ENCODE measurements at places on chromosomes 3 and 15.

GRCh38 chr15:48028712-48029111 lies 92.1 kb upstream of the SLC24A5 start:
- DNase-seq, result no peak

DNA sequence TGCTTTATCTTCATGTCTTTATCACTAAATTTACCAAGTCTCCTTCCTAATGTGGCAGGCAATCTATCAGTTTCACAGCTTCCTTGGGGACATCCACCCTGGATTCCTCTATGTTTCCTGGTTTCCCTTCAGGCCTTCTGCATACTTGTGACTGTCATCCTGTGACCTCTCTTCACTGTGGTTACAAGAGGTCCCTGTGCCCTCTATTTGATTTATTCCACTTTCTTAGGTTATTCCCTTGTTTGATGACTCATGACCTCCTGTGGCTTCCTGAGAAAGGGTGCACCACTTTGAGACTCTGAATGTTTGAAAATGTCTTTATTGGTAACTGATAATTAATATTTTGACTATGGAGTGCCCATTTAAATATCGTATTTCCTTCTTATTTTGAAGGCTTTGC lies 60.5 kb upstream of the KY start:
- DNase-seq, result no peak

GRCh38 chr3:172449466-172450149 lies 1.4 kb upstream of the GHSR start:
- DNase-seq, result no peak

GRCh38 chr3:170563712-170564423 lies 22.0 kb downstream of the SLC7A14 start:
- DNase-seq, result no peak

GRCh38 chr15:40265355-40265754 lies 17.5 kb downstream of the ANKRD63 start:
- DNase-seq, result no peak

DNA sequence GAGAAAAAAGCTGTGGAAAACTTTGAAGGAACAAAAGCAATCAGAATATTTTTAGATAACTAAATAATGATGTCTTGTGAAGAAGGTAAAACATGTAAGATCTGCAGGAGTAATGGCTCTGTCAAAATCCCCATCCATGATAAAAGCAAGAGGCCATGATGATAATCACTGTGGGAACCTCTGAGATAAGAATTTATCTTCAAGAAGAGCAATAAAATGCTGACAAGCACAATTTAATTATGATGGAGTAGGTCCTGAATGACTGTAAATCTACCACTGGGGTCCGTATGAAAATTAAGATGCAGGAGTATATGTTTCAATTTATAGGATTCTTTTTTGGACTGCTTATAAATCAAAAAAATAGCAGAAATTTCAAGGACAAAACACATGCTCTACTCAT lies 68.3 kb upstream of the CHMP2B start:
- no peak for DNase-seq

DNA sequence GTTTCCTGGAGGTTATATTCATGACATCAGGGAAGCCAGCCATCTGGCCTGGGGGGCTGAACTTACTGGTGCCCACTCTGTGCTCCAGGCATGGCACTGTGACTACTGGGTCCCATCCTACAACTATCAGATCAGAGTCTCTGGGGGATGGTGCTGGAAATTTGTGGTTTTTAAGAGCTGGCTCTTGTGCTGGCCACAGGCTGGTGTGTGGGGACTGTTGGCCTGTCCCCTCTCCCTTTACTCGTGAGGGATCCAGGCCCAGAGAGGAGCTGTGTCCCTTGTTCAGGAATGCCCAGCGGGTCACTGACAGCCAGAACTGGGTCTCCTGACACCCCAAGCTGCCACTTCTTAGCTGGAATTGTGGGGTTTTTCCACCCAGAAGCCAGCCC lies 44.5 kb upstream of the SEC22A start:
- DNase-seq, result no peak

- no peak for DNase-seq
Measured at GRCh38 chr15:79849789-79850188, 47.0 kb downstream of the MTHFS start.

DNA sequence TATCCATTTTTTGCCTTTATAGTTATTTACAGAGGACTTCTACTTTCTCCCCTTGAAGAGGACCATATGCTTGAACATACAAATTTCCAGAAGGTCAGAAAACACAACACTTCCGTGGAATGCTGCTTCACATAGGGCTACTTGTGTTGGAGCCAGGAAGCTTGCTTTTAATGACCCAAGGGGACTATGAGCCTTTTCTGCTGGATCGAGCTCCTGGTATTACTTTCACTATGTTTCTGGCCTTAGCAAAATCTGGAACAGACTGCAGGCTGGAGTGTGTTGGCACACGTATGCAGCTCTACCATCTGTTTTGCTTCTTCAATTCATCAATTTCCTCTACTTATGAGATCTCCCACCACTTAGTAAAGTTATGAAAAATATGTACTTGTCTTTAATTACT lies 69.3 kb upstream of the CBLB start:
- no peak for DNase-seq

- DNase-seq, result no peak
Measured at GRCh38 chr15:49848282-49848724, 227.5 kb downstream of the DTWD1 start.

DNA sequence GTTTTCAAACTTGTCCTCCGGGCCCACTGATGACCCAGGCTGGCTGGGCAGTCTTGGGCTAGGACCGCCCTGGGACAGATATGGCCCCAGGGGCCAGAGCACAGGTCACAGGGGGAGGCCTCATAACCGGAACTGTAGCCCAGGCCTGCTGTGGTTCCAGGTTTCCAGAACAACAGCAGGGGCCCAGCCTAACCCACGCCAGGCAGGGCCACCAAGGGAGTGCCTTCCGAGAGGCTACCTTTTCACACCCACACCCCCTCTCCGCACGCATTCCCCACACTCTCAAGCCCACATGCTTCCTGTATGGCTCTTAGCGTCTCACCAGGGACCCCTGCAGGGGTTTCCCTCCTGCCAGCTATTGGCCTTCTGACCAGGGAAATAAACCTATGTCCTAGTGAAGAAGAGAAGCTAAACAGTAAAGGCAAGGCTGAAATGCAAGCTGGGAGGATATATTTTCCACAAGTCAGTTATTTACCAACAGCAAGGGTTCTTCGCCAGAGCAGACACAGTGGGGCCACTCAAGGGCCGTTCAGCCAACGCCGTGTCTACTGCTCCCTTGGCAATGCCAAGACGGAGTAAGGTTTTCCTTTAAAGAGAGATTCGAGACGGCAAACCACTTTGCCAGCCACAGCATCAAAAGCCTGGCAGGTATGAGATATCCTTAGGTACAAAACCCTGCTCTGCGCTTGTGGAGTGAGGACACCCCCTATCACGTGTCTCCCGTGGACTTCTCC lies 135.1 kb downstream of the ATP10A start:
- DNase-seq, result no peak

- DNase-seq, result no peak
Measured at GRCh38 chr3:67489816-67490215, 164.6 kb downstream of the SUCLG2 start.

DNA sequence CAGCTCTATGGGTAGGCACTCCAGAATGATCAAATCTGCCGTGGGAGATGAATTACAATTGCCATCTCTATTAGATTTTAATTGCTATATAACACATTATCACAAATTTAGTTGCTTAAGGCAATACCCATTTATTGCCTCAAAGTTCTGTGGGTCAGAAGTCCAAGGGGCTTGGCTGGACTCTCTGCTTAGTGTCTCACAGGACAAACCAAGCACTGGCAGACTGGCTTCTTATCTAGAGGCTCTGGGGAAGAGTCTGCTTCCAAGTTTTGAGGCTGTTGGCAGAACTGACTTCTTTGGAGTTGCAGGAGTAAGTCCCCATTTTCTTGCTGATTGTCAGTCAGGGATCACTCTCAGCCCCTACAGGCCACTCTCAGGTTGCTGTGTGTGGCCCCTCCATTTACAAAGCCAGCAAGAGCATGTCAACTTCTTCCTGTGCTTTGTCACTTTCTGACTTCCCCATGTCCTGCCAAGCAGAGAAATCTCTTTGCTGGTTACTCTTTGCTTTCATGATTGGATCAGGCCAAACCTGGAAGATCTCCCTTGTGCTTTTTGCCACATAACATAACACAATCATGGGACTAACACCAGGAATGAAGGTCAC lies 93.5 kb upstream of the PRICKLE2 start:
- DNase-seq, result no peak

DNA sequence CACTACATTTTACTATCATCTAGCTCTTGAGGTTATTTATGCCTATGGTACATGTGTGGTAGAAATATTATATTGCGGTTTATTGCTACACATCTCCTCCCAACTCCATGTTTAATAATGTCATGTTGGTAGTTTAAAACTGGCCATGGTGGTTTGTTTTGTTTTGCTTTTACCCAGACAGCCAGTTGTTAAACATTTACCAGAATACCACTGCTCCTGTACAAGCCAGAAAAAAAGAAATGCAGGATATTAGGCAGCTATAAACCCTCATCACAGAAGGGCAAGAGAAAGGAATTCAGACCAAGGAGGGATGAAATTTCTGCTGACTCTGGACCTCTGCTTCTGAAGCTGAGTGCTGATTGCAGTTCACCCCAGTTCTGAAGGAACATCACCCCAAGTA lies 451.8 kb upstream of the IL12A start:
- no peak for DNase-seq

DNA sequence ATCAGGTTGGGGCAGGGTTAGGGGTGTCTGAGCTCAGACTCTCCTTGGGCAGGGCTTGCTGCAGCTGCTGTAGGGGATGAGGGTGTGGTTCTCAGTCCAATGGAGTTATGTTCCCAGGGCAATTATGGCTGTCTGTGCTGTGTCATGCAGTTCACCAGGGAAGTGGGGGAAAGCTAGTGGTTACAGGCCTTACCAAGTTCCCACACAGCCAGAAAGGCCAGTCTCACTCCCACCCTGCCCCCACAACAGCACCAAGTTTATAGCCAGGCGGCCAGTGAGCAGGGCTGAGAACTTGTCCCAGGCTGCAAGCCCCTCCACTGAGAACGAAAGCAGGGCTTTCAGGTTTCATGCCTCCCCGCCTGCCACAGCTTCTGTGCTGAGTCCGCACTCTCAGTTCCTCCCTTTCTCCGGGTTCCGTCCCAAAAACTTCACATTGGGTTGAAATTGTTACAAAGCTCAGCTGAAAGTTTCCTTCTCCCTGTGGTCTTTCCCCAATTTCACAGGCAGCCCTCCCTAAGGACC lies 19.6 kb upstream of the CPOX start:
- DNase-seq, result no peak

DNA sequence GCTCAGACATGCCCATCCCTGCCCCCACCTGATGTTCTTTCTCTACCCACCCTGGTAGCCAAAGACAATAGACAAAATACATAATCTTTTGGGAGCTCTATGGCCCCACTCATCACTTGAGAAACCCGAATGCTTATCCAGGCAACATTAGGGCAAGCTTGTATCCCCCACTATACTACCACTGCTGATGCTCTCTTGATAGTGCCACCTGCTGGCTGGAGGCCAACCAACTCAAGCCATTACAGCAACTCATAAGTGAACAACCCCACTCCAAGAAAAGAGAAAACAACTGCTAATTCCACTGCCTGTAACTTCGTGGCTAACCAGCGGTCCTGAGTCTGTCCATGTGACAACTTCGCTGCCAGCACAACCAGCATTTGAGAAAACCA lies 342.5 kb upstream of the TGFBR2 start:
- DNase-seq, result no peak

GRCh38 chr3:129505341-129505740 lies 23.1 kb upstream of the RHO start:
- no peak for DNase-seq

- no peak for DNase-seq
Measured at GRCh38 chr15:75809986-75810750, 33.1 kb upstream of the UBE2Q2 start.

DNA sequence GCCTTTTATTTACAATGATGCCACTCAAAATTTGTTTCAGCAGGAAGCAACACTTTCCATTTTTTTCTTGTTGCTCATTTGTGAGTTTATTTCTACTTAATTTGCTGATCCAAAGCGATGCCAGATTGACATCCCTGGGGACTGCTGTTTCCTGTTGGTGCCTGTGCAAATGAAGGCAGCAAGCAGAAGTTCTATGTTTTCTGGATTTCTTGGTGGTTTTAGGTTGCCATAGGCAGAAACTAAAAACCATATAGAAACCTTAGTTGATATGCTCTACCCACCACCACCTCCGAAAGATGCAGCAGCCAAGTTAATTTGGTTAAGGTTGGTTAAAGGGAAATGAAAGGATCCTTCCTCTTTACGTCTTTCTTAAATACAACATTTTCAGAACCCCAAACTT lies 356.2 kb downstream of the RBMS3 start:
- DNase-seq, result no peak

DNA sequence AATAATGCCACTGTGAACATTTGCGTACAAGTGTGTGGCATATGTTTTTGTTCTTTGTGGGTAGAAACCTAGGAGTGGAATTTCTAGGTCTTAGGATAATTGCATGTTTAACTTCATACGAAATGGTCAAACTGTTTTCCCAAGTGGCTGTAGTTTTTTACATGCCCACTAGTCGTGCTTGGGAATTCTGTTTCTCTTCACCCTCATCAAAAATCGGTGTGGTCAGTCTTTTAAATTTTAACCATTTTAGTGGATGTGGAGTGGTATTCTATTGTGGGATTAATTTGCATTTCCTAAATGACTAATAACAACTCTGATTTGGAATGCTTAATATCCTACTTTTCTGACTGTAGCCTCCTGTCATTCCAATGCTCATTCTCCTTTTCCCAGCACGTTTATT lies 27.6 kb downstream of the ZFAND6 start:
- DNase-seq, result no peak

DNA sequence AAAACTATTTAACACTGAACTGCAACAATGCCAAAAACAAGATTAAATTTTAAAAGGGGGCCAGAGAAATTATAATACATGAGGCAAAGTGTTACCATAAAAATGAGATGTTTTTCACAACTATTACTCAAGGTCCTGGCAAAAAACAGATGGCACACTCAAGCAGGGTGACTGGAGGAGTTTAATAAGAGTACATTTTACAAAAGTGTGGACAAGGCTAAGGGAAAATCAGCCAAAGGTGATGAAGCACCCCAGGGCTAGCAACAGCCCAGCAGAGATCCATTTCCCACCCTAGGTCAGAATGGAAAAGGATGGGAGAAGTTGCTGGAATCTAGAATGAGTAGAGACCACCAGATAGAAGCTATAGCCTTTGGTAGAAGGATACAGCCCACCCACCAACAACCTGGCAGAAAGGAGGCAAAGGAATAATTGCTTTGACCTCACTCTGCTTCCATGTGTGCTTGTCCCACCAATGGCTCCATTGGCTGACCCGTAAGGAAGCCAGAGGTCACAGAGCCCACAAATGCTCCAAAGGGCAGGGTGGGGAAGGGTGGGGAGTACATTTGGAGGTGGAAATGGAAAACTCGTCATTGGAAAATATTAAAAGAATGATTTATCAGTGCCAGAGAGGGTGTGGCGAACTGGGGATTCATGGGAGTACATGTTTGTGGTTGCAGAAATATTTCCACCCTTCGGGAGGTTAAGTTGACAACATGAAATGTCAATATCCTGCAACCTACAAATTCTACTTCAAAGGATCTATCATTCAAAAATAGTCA lies 161.0 kb upstream of the UBE2E2 start:
- DNase-seq, result no peak

- DNase-seq, result no peak
Measured at GRCh38 chr3:134699141-134699711, 48.4 kb upstream of the KY start.

GRCh38 chr3:125434582-125435011 lies 59.5 kb upstream of the ZNF148 start:
- no peak for DNase-seq

Data from central memory CD4-positive, alpha-beta T cell (primary cell).